ENCODE measurements at places on chromosomes 7 and 10.

GRCh38 chr10:70659306-70659705 lies 13.0 kb upstream of the ADAMTS14 start:
- DNase-seq, result no peak

DNA sequence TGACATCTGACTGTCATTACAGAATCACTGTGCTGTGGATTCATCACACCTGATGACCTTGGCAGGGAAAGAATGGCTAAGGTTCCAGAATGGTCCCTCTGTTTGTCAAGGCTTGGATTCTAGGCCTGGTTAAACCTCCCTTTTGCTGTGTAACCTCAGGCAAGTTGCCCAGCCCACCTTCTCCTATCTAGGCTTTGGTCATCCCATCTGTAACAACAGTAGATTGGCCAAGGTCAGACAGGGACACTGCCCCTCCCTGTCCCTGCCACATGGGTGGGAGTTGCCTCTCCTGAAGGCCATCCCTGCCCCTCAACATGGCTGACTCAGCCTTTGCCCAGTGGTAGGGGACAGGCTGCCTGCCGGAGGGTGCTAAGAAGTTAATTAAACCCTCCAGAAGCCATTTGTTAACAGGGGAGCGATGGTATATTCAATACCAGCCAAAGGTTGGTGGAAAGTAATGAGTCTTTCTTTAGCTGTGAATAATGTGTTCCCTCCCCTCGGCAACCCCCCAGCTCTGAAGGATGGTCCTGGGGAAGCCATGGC lies 149.8 kb upstream of the PCBD1 start:
- DNase-seq, result no peak

GRCh38 chr7:131489881-131490280 lies 66.5 kb downstream of the PODXL start:
- no peak for DNase-seq

- DNase-seq, result no peak
Measured at GRCh38 chr7:117731455-117731854, 141.8 kb downstream of the CTTNBP2 start.

DNA sequence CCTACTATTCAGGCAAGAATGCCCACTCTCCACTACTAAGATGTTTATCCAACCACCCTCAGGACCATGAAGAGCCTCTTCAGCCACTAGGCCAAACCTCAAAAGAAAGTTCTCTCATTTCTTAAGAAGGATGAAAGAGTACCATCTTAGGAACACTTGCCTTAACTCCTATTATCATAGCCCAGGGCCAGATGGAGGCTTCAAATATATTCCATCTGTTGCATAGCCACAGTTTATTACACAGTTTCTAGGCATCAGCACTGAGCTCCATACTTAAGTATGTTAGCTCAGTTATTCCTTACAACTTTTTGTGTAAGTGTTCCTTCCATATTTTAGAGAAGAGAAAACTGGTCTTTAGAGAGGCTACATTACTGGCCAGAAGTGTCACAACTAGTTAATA lies 37.4 kb upstream of the YAE1 start:
- no peak for DNase-seq
